Stimulated activated CD8-positive, alpha-beta memory T cell treated with anti-CD3 and anti-CD28 coated beads, Interleukin-15, amount 100 ng/mL, for 48 hours (primary cell): ENCODE measurements at places on chromosomes 5 and 9.

GRCh38 chr9:1869843-1870242 is 145.3 kb upstream of the SMARCA2 start:
- no peak for DNase-seq

DNA sequence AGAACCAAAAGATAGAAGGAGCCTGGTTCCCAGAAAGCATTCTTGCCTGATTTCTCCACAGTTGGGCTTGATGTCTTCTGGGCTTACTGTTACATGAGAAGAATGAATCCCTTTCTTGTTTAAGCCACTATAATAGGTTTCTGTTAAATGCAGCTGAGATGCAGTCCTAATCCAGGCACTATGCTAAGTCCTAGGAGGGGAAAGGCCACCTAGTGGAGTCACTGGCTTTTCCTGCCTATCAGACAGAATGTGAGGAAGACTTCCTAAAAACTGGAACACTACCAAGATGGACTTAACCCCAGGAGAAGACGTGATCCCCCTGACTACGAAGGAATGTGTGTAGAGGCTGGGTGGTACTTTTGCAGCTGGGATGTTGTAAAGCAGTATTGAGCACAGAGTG is 34.3 kb upstream of the FSD1L start:
- DNase-seq = no peak

DNA sequence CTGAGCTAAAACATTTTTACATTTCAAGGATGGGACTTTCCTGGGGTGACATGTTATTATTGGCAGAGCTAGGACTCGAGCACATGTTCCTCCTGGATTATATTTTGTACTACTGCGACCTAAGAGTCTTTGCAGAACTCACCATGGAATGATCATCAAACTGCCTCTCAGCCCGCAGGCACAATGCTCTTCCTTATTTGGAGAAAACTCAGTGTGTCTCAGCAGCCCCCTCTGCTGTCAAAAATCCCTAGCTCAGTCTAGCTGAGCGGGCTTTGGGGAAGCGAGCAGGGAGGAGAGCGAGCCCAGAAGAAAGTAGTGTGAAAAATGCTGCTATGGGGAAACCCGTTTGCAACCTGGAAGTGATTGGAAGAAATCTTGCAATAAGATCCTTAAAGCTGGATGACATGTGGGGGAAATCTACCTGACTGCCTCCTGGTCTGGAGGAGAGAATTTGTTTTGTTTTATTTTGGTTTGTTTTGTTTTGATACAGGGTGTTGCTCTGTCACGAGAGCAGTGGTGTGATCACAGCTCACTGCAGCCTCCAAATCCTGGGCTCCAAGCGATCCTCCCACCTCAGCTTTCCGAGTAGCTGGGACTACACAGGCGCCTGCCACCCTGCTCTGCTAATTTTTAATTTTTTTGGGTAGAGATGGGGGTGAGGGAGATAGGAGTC is 89.9 kb upstream of the CLINT1 start:
- peak; percentile 37 for DNase-seq

DNA sequence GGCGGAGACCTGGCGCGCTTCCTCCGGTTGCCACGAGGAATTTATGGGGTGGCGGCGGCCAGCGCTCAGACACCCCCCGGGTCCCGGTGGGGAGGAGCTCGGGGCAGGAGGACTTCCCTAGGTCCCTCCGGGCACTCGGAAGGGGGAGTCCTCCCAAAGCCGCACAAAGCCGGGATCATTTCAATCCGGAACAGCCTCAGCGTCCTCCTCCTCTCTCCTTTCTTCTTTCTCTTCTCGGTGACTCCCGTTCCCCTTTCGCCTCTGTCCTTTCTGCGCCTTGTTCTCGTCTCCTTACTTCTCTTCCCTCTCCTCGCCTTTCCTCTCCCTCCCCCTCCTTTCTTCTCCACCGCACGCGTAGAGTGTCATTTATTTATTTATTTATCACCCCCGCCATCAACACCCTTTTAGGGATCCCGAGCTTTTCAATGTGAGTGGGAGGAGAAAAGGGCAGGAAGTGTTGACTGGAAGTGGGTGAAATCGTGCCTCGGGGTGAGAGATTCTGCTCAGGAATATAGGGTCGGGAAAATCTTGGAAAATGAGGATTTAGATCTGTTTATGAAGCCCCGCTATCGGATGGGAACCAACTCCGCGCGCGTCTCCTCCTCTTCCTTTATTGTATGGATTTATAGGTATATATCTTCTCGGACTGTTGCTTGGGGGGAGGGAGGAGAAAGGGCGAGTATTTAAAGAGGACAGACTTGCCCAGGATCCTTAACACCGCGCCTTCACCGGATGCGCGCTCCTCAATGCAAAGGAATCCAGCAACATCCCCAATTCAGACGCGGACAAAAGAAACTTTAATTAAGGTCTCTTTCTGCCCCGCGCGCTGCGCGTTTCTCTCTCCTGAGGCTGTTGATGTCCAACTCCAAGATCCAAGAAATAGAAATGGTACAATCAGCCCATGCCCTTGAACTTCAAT is 2.0 kb upstream of the ZNF462 start:
- DNase-seq = no peak

DNA sequence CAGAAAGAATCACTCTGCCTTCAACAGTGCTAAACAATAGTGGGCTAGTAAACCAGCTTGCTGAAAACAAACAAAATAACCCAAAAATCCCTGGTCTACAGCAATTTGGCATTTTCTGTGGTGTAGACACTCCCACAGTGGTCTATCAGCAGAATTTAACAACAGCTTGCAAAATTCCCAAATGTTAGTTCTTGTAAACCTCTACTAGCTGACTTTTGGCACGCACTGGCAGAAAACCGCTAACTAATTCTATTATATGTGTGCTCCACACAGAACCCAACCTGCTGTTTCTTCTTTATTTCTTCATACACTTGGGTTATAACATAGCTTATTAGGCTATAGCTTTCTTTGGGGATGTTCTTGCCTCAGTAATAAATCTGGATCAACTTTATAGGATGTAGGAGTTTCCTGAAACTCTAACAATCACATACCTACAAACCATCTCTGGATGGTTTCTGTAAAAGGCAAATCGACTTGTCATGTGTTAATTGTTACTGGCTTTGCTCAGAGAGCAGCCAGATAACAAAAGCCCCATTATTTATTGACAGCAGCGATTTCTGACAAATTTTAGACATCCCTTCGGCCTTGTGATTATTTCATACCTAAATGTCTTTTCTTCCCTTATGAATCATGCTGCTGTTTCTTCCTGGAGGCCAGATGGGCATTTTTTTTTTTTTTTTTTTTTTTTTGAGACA is 82.7 kb upstream of the NAA35 start:
- no peak for DNase-seq

DNA sequence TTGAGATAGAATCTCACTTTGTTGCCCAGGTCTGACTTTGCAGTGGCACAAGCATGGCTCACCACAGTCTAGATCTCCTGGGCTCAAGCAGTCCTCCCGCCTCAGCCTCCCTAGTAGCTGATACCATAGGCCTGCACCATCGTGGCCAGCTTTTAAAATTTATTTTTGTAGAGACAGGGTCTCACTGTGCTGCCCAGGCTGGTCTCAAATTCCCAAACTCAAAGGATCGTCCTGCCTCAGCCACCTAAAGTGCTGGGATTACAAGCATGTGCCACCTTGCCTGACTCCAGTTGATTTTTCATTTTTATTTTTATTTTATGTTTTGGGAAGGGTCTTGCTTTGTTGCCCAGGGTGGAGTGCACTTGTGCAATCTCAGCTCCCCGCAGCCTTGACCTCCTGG is 41.7 kb upstream of the GLDC start:
- DNase-seq = no peak
